A172 (cell line): ENCODE measurements at places on chromosomes 3 and 15. TPM values are rescaled to one million over a fixed set of nuclear protein-coding genes. Genes with fewer than 3 reads are reported as not detected.

DNA sequence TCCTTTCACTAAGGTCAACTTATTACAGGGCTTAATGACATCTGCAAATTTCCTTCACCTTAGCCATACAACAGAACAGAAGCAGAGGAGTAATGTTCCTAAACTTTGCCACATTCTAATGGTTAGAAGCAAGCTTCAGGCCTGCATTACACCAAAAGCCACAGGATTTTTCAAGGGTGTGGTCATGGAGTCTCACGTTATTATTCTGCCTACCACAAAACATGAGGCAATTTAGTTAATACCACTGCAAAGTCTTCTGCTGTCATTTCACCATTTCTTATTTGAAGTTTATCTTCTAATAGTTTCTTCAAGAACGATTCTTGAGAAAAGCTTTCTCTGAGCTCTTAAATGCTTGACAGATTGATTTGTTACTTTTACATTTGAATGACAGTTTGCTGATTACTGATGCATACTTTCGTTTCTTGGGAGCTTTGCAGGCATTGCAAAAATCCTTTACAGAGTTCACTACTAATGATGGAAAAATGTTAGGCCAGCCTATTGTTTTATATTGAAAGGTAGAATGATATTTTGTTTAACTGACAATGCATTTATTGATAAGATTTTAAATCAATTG lies 1257.1 kb downstream of the NSUN3 start:
- DNase-seq = peak; percentile 2

DNA sequence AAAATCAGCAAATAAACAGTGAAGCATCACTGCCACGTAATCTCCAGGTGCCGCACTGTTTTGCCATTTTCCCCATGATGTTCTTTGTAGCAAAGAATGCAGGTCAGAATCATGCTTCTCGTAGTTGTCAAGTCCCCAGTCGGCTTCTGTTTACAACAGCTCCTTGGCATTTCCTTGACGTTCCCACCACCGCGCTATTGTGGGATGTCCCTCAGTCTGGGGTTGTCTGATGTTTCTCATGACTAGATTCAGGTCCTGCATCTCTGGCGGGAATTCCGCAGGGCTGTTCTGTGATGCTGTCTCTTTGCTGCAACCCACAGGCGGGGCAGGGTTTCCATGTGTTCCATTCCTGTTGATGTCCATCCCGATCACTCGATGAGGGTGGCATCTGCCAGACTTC lies 117.9 kb upstream of the SMAD3 start:
- DNase-seq = no peak

GRCh38 chr15:80270472-80270871 lies 18.5 kb upstream of the CTXND1 start:
- no peak for DNase-seq

MME gene
- 77.8 and 134 TPM in 2 replicates for total RNA-seq

GRCh38 chr15:99427668-99428361 lies 138.0 kb upstream of the MEF2A start:
- DNase-seq = no peak

GRCh38 chr3:155983834-155984474 lies 113.5 kb downstream of the GMPS start:
- DNase-seq = no peak

DNA sequence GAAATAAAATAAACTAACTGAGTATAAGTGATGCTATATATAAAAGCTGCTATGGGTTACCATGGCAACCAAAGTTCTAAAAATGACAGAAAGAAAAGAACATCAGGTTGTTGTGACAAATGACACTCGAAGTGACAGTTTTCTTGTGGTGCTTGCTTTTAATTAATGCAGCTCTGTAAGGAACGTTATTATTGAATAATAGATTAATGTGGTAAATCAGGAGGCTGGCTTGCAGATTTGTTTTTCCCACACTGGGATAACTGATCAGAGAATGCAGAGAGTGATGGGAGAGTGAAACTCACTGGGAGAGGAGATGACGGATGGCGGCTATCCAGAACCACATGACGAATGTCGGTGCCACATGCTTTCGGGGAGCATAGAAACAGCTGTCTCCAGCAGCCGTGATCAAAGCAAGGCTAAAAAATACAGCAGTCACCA lies 207.0 kb upstream of the ATP10A start:
- no peak for DNase-seq

C3orf33 gene
- 7.5 and 7.9 TPM in 2 replicates for total RNA-seq
